CD8-positive, alpha-beta memory T cell (primary cell): ENCODE measurements at places on chromosomes 13 and 19. TPM values are rescaled to one million over a fixed set of nuclear protein-coding genes. Genes with fewer than 3 reads are reported as not detected.

The SIGLEC5 gene
- total RNA-seq, result 0.13 TPM

The C19orf38 gene
- total RNA-seq, result 0.44 TPM

The PROZ gene
- not detected for total RNA-seq

The APOC1 gene
- total RNA-seq, result 5.7 TPM

The LRRC25 gene
- total RNA-seq, result 0.26 TPM

The ZNF571 gene
- 2.2 TPM for total RNA-seq

- no peaks in the 10 kb centered on the region for H3K27me3 ChIP-seq
- no peaks in the 10 kb centered on the region for H3K36me3 ChIP-seq
- no peak overlapping the region for H3K27ac ChIP-seq
- no peak for DNase-seq
- no peak overlapping the region for H3K4me3 ChIP-seq
- peaks cover 7% of the 10 kb centered on the region for H3K4me1 ChIP-seq
These were observed 48.1 kb upstream of the RAP2A start for GRCh38 chr13:97385854-97386253.

- no peaks in the 10 kb centered on the region for H3K27me3 ChIP-seq
- DNase-seq, result no peak
- H3K36me3 ChIP-seq, result no peaks in the 10 kb centered on the region
- no peak overlapping the region for H3K27ac ChIP-seq
- H3K4me1 ChIP-seq, result no peaks in the 10 kb centered on the region
These were observed 36.3 kb downstream of the EFNB2 start for GRCh38 chr13:106499113-106499512.

- peaks cover 27% of the 10 kb centered on the region for H3K36me3 ChIP-seq
- DNase-seq, result no peak
- no peak overlapping the region for H3K27ac ChIP-seq
- H3K4me1 ChIP-seq, result peaks cover 28% of the 10 kb centered on the region
- H3K27me3 ChIP-seq, result no peaks in the 10 kb centered on the region
- no peak overlapping the region for H3K4me3 ChIP-seq
These were observed 2.2 kb downstream of the RPS16 start for GRCh38 chr19:39433480-39434079.

- no peak for DNase-seq
- H3K36me3 ChIP-seq, result peaks cover 24% of the 10 kb centered on the region
- peaks cover 40% of the 10 kb centered on the region for H3K4me1 ChIP-seq
- no peak overlapping the region for H3K27ac ChIP-seq
These were observed 16.0 kb downstream of the FXYD5 start for GRCh38 chr19:35170359-35171061.

GRCh38 chr13:113854238-113855011 lies 9.5 kb downstream of the GAS6 start:
- DNase-seq, result no peak
- H3K27ac ChIP-seq, result peak overlapping the region; percentile 55
- H3K4me3 ChIP-seq, result no peak overlapping the region
- no peaks in the 10 kb centered on the region for H3K36me3 ChIP-seq
- peaks cover 16% of the 10 kb centered on the region for H3K4me1 ChIP-seq
- no peaks in the 10 kb centered on the region for H3K27me3 ChIP-seq

DNA sequence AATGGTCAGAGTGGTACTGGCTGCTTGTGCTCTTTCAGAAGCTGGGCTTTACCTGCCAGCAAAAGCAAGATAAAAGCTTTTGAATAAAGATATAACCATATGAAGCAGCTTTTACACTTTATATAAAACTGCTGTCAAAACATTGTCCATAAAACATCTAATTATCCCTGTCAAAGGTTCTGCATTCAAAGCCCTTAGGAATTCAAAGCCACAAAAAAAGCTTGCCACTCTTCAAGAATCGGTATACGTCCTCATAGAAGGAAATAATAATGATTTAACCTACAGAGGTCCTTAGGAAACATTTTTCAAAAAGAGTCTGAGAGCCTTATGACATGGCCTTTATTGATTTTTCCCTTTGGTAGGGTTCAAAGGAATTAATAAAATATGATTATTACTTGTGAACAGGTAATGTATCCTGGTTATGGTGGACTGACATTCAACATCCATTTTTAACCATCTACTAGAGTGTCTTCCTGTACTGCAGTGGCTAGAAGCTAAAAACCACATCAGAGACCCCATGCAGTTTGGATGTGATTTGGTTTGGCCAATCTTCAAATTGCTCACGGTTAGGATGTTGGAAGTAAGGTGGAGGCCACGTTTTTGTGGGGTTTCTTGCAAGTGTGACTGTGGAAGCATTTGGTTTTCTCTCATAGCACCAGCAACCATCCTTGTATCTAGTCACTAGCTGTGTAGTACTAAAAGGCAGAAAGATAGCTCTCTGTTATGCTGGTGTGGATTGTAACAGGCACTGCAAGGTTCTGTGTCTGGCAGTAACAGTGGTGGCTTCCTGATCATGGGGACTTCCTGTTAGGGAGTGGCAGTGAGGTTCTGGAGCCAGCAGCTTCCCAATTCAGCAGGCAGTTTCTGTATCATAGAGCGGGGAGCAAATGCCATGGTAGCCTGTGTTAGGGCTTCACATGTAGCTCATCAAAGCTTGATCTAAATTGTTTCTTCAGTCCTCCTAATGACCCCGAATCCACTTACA lies 441.5 kb downstream of the DIAPH3 start:
- H3K27ac ChIP-seq, result no peak overlapping the region
- H3K27me3 ChIP-seq, result no peaks in the 10 kb centered on the region
- DNase-seq, result no peak
- H3K4me1 ChIP-seq, result no peaks in the 10 kb centered on the region
- no peaks in the 10 kb centered on the region for H3K36me3 ChIP-seq

DNA sequence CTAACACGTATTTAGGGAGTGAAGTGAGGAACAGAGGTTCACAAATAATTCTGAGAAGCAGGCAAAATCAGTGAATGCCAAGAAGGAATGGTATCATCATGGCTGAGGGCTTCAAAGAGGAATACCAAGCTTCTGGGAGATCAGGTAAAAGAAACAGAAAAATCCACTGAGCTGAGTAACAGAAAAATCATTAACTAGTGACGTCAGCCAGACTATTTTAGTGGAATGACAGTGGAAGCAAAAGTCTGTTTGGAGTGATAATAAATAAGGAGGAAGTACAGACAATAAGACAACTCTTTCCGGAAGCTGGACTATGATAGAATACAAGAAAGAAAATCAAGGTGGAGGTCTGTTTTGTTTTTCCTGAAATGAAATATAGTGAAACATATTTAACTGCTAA lies 83.5 kb downstream of the SACS start:
- H3K4me3 ChIP-seq, result no peak overlapping the region
- no peak for DNase-seq
- peaks cover 14% of the 10 kb centered on the region for H3K36me3 ChIP-seq
- no peaks in the 10 kb centered on the region for H3K4me1 ChIP-seq

- H3K4me1 ChIP-seq, result no peaks in the 10 kb centered on the region
- no peak overlapping the region for H3K4me3 ChIP-seq
- no peaks in the 10 kb centered on the region for H3K36me3 ChIP-seq
- H3K27me3 ChIP-seq, result no peaks in the 10 kb centered on the region
These were observed 389.2 kb downstream of the DIAPH3 start for GRCh38 chr13:59774491-59774971.

DNA sequence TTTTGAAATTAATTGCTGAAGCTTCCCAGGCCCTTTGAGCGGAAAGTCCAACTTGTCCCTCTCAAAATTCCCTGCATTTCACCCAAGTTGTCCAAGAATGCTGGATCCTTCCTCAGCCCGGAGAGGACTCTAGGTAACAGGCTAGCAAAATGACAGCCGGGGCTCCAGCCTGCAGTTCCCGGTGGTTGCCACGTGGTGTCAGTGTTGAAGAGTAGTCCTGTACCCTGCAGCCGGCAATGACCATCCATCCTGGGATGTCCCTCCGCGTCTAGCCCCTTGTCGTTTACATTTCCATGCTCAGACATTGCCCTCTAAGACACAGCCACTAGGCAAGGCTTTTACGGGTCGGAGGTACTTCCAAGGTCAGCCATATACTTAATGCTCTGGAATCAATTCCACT lies 31.4 kb upstream of the MTIF3 start:
- peaks cover 6% of the 10 kb centered on the region for H3K4me1 ChIP-seq
- H3K27ac ChIP-seq, result no peak overlapping the region
- no peak for DNase-seq

- H3K36me3 ChIP-seq, result no peaks in the 10 kb centered on the region
- no peak overlapping the region for H3K4me3 ChIP-seq
- no peak for DNase-seq
- no peak overlapping the region for H3K27ac ChIP-seq
- no peaks in the 10 kb centered on the region for H3K27me3 ChIP-seq
These were observed 86.1 kb downstream of the FRY start for GRCh38 chr13:32117701-32118100.

DNA sequence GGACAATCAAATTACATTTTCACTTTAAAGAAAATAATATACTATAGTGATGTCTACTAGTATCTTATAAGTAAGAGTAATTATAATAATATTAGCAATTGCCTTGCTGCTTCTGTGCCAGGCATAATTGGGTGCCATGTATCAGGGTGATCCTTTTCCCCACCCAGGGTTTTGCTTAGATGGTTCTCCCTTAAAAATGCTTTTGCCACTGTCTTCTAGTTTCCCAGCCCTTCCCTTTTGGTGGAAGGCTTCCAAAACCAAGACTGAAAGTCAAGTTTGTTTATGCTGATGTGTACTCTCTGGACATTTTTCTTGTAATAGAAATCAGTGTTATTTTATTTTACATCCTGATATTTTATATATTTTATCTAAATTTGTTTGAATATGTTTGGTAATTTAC lies 77.8 kb downstream of the ITGBL1 start:
- no peak overlapping the region for H3K27ac ChIP-seq
- no peak overlapping the region for H3K4me3 ChIP-seq
- DNase-seq, result no peak

- H3K4me3 ChIP-seq, result no peak overlapping the region
- DNase-seq, result no peak
- H3K4me1 ChIP-seq, result peaks cover 18% of the 10 kb centered on the region
These were observed 68.8 kb downstream of the DOCK9 start for GRCh38 chr13:98909016-98909415.

DNA sequence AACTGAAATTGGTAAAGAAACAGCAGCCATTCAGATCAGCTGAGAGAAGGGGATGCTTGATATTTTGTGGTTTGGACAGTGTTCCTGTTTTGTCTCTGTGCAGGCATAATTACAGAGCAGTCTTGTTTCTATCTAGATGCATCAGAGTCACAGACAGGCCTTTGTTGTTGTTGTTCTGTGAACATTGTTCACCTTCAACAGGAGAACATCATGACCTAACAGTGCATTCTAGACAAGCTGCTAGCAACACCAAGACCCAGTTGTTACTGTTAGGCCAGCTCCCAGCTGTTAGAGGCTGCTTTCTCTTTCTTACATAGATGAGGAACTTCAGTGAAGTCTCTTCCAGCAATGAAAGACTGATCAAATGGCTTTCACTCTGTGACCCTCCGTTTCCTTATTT lies 8.5 kb upstream of the LSR start:
- peaks cover 25% of the 10 kb centered on the region for H3K4me1 ChIP-seq
- no peaks in the 10 kb centered on the region for H3K27me3 ChIP-seq
- no peak overlapping the region for H3K4me3 ChIP-seq
- DNase-seq, result no peak

GRCh38 chr19:40370997-40371801 lies 18.8 kb downstream of the HIPK4 start:
- no peaks in the 10 kb centered on the region for H3K27me3 ChIP-seq
- H3K4me3 ChIP-seq, result no peak overlapping the region
- H3K27ac ChIP-seq, result no peak overlapping the region
- DNase-seq, result no peak
- H3K36me3 ChIP-seq, result peaks cover 8% of the 10 kb centered on the region

DNA sequence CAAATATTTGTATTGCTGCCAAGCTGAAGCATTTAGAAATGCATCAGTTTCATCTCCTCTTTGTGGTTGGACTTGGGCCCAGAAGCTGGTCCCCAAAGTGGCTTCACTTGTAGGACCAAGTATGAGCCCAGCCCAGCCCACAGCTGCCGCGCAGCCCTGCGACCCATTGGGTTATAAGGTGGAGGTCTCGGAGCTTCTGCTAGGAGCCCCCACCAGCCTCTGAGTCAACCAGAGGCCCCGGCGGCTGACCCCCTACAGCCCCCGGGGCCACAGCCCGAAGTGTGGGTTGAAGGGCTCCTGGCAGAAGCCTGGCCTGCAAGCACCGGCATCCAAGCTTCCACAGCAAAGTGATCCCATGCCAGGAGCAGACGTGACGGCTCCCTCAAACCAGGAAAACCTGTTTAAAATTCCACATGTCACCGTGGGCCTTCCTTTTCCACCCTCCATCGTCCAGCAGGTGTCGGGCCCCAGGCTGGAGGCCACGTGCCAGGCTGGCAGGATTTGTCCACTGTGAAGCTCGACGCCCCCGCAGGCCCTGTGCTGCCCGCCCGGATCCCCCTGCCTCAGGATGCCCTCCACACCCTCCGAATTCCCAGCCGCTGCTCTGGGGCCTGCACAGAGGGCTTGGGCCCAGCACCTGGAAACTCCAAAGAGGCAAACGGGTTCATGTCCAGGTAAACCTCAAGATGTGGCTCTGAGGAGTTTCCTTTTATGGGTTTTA lies 54.7 kb downstream of the C13orf46 start:
- no peaks in the 10 kb centered on the region for H3K36me3 ChIP-seq
- H3K4me1 ChIP-seq, result no peaks in the 10 kb centered on the region
- H3K27ac ChIP-seq, result no peak overlapping the region
- no peak for DNase-seq
- peaks cover 29% of the 10 kb centered on the region for H3K27me3 ChIP-seq
- H3K4me3 ChIP-seq, result no peak overlapping the region

DNA sequence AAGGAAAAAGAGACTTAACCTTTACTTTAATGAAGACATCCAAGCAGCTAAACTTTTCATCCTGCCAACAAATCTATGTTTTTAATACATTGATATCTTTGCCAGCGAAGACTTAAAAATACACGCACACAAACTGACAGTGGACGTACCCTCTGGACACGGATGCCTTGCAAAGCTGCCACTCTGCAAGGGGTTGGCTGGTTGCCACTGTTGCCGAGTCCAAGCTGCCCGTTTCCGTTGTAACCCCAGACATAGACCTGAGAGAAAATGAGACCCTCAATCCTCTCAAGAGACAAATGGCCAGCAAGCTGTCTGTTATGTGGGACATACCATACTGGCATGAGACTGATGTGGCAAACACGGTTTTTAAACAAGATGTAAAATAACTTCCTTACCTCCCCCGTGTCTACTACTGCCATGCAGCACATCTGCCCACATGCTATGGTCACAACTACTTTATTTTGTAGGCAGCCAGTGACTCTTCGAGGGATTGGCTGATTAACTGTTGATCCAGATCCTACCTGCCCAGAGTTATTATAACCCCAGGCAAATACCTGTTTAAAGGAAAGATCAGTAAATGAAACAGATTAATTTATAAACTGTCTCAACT lies 21.2 kb downstream of the RCBTB2 start:
- no peak overlapping the region for H3K27ac ChIP-seq
- H3K27me3 ChIP-seq, result no peaks in the 10 kb centered on the region
- no peak for DNase-seq
- no peaks in the 10 kb centered on the region for H3K36me3 ChIP-seq
- no peak overlapping the region for H3K4me3 ChIP-seq

- H3K4me3 ChIP-seq, result no peak overlapping the region
- no peaks in the 10 kb centered on the region for H3K27me3 ChIP-seq
- no peaks in the 10 kb centered on the region for H3K4me1 ChIP-seq
These were observed 7.5 kb upstream of the BAX start for GRCh38 chr19:48947258-48947542.

GRCh38 chr19:39247701-39248664 lies 673 bp downstream of the IFNL4 start:
- no peak overlapping the region for H3K4me3 ChIP-seq
- H3K36me3 ChIP-seq, result no peaks in the 10 kb centered on the region
- no peak for DNase-seq
